Amniotic stem cell (primary cell): ENCODE measurements at places on chromosomes 7 and 10.

DNA sequence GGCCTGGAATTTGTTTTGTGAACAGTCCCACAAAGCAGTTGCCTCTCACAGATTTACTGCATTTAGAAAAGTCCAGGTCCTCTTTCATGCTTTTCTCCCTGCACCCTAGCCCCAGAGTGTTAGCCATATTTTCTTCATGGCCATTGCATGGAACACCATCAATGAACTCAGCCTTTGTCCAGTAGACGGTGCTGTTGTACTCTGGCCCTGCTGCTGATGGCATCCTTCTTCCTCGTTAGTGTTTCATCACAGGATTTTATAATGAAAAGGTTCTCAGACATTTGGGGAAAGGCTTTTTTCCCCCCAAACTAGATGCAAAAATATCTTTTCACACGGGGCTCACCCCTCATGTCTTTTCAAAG lies 93.0 kb upstream of the SLC25A13 start:
- DNase-seq: peak; percentile 8

DNA sequence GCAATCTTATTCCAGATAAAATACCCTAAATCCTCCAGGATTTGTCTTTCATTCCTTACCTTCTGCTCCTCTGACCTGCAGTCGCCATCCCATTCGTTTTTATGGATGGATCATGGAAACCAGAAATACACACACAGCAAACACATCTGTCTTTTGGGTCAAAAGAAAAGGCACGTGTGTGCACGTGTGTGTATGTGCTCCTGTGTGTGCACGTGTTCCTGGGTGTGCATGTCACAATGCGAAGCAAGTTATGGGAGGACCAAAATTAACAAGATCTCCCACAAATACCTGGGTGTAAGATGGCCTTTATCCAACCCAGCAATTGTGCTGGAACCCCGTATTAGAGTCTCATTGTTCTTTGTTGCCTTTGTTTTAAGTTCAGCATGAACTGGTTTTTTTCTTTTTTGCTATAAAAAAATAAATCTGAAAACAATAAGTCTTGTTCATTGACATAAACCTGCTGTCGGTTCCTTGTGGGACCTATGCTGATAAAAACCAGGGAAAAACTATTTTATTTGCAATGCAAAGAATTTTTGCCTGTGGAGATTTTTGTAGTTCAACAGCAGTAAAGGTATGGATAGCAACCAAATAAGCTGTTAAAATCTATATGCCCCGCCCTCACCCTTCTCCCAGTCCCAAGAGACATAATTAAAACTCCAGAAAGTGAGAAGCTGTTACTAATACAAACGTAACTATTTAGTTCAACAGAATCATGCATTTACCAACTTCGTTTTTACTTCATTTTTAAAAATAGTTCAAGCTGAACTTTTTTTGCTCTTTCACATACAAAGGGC lies 229.6 kb downstream of the CREB5 start:
- DNase-seq: no peak

GRCh38 chr7:37336259-37336658 lies 112.4 kb downstream of the ELMO1 start:
- DNase-seq: no peak

- DNase-seq: no peak
Observed at GRCh38 chr10:118564652-118565051, 30.8 kb downstream of the PRLHR start.

DNA sequence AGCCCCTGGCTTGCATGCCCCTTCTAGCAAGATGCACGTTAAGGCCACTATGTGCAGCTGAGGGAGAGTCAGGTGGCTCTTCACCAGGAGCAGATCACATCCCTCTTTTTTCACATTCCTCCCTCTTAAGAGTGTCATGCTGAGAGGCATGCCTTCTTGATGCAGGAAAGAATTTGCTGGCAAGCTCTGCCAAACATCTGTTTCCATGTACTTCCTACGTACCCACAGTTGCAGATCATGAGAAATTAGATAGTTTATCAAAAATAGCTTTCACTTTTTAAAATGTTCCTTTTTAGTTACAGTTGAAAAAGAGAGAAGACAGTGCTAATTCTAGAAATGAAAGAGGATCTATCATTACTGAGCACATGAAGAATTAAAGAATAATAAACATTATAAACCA lies 79.7 kb upstream of the ZNF722 start:
- DNase-seq: no peak

DNA sequence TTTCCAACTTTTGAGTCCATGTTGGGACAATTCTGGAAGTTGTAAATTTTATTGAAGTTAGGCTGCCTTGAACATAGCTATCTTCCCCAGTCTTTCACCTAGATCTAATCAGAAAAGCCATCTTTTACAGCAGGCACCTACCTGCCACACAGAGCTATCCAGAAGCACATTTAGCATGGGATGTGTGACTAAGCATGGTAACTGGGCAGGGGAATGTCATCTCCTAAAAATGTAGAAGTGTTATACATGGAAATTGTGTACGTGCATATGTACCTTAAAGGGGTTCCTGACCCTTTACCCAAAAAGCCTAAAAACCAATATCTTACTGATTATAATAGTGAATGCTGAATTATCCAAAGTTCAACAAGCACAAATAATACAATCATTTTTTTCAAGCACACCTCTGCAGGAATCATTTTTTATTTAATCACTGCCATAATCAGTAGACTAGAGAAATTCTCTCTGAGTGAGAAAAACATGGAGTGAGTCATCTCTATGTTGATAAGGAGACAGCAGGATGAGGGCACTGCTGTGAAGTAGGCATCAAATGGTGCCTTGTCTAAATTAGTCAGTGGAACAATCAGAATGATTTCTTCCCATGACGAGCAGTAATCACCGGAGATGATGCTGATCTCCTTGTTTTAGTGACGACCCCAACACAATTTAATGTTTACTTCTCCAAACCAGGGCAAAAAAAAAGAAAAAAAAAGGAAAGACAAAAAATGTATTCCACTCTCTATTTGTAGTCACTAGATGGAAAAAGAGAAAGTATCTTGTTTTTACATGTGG lies 75.9 kb downstream of the SORBS1 start:
- no peak for DNase-seq

DNA sequence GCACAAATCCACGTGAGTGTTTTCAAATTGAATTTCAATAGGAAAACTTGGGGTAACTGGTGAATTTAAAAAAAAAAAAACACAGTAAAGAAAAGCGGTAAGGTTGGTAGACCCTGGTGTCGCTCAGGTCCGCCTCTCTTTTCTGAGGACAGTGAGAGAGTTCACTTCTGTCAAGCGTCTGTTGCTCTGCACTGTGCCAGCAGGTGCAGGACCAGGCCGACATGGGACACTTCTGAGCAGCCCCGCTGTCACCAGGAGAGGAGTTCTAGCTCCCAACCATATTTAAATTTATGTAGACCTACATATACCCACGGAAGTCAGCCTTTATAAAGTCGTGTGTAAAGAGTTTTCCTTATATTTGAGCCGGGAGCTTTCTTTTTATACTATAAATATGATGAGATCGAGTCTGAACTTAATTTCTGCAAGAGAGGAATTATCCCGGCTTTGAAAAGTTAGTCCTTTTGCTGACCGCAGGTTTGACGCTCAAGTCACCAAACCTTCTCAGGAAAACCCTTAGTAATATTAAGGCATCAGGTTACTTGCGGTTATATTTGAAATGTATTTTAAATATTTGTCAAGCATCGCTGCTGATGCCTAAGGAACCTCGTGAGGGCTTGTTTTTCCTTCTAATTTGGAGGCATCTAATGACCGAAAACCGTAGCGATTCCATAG lies 531 bp downstream of the IKZF1 start:
- DNase-seq: no peak

- no peak for DNase-seq
Observed at GRCh38 chr7:11082552-11083213, 109.0 kb downstream of the PHF14 start.

DNA sequence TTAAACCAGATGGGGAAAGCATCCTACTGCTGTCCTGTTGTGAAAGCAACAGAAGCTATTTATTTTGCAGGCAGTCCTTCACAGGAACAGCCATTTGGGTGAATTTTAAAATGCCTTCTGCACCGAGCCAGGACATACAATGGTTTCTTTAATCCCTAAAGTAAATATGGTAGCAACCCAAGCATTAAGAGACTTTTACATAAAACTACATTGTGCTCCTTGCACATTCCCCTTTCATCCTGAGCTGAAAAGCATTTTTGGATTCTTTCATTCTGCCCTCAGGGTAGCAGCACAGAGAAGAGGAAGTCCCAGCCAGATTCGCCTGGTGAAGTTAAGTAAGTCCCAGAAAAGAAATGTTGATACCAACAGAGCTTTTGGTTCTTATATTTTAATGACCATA lies 84.0 kb upstream of the FAM3C start:
- DNase-seq: no peak

GRCh38 chr10:21953585-21954057 lies 49.9 kb downstream of the DNAJC1 start:
- DNase-seq: peak; percentile 10

- DNase-seq: no peak
Observed at GRCh38 chr7:15215616-15216015, 313.1 kb upstream of the DGKB start.

- no peak for DNase-seq
Observed at GRCh38 chr7:96182424-96183158, 139.3 kb downstream of the SLC25A13 start.

DNA sequence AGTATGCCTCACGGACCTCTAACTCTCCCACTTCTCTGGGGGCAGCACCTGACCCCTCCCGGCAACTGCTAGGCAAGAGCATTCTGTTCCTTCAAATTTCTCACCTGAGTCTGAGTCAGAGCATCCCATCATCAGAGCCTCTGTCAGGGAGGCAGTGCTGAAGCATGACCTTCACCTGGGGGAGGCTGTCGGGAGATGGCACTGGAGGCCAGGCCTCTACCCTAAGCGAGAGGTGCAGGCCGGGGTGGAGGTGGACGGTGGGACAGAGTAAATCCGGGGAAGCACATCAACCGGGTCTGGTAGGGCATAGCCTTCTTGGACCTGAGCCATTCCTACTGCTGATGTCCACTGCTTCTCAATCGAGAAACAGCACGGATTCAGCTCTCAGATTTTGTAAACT lies 90.4 kb downstream of the SPAG6 start:
- DNase-seq: no peak

DNA sequence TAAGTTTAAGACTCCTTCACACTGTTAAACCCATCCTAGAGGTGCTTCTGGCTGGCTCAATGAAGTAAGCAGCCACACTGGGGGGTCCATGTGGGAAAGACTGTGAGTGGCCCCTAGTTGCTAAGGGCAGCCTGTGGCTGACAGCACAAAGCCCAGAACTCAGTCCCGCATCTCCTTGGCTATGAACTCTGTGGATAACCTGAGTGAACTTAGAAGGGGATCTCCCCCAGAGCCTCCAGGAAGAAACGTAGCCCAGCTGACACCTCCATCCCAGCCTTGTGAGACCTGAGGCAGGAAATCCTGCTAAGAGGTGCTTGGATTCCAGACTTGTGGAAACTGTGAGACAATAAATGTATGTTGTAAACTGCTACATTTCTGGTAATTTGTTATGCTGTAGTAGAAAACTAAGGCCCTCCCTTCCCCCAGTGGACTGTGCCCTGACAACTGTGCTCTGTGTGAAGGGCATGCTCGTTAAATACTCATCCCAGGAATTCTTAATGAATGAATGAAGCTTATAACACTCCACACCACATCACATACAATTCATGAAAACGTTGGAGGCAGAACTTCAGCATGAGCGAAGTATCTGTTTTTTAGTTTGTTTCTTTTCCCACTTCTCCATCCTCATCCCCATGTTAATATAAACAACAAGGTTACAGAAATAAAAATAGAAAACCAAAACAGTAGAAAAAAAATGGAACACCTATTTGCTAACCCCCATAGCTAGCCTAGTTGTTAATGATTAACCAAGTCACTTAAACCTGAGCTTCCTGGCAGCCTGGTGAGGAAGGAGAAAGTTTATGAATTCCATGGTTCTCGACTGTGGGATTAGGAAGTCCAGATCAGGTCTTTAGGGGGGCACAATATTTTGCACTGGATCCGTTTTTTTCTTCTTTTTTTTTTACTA lies 36.8 kb upstream of the AOAH start:
- DNase-seq: no peak

GRCh38 chr7:43141091-43141490 lies 28.6 kb downstream of the HECW1 start:
- DNase-seq: no peak

- no peak for DNase-seq
Observed at GRCh38 chr7:34445653-34446052, 212.4 kb upstream of the NPSR1 start.

DNA sequence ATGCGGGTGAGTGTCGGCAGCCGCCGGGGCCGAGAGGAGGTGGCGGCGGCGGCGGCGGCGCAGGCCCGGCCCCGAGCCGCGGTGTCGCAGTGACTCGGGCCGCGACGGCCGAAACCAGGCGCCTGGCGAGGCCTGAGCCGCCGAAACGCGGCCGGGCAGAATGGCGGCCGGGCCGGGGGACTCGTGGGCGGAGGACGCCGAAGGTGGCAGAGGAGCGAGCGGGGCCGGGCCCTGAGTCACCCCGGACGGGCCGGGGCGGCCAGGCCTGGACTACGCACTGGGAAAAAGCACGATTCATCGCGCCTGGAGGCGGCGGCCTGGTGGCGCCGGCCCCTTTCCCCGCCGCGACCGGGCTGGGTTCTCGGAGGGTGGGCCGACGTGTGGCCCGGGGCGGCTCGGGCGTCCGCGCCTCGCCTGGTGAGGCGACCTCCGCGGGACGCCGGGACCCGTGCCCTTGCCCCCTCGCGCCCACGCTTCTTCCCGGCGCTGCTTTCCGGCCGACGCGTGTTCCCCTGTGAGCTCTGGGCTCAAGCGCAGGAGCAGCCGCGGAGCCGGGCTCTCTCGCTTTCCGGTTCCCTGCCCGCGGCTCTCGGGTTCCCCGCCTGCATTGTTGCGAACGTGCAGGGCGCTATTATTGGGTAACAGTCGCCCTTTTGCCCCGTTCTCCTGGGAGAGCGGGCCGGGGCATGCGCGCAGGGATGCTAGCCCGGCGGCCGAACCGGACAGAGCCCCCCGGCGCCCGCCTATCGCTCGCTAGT lies 500 bp downstream of the CUL1 start:
- no peak for DNase-seq

DNA sequence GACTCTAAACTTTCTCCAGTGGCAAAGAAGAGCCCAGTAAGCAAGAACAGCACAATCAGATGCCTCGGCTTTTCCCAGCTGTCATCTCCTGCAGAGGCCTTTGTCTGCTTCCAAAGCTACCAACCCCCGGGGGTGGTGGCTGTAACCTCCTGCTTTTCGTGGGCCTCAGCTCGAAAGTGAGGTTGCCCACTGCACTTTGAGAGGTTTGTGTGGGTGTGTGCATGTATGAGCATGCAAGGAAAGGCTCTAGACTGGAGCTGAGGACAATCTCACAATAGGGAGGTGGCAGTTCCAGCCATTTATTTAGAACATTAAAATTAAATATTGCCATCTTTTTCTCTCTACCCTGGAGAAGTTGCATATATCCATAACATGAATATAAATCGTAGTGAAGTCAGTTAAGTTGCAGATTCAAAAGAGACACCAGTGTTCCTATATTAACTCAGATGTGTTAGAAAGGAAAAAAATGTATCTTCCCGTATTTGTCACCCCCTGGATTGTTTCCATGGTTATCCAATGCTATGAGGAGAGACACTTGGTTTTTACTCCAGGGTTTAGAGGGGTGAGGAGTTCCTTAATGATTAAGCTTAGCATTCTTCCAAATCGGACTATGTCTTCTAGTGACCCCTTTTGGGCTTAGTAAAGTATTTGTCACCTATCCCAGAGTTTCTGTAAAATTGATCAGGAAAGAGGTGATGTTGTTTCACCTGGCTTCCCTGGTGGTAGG lies 781.1 kb downstream of the INHBA start:
- DNase-seq: no peak

GRCh38 chr10:46992803-46993561 lies 81.8 kb downstream of the PTPN20 start:
- peak; percentile 20 for DNase-seq
